NCI-H1048 (cell line): ENCODE measurements at places on chromosomes 6 and 20.

DNA sequence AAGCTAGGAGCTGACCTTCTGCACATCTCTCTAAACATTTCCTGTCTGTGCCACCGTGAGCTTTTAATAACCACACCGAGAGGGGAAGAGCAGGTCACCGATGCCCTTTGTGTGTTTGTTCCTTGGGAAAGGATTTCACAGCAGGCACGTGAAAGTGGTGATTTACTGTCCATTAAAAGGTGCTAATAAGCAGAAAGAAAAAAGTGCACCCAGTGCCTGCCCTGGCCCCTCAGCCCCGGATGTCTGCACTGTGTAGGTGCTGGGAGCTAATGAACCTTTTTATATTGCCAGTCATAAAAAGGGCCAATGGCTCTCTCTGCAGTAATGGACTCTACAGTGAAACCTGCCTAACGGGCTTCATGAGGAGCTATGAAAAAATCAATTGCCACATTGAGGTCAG, 312.6 kb downstream of the C6orf118 start:
- DNase-seq: no peak

DNA sequence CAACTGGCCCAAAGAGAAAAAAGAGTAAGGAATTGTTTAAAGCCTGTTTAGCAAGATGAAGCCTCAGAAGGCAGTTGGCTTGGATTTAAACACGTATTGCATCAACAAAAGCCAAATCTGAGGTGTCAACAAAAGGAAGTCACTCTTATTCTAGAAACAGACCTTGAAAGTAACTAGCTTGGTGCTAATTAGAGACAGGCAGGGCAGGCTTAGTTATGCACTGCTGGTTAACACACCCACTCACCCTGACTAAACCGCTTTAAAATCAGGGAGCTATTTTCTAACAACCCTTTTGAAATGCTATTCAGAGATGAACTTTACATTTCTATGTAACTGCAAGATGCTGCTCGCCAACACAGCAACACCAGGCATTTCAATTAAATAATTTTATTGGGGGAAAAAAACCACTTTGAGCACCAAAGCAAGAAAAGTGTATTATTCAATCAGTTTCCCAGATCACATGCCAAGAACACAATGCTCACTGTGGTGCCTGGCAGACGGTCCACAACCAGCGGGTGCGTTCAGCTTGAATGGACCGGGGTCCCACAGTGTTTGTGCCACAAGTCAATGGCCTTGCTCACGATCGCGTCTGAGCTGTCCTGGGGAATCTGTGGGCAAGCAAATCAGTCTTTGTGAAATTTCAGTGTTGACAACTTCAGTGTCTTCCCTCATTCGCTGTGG, 23.6 kb downstream of the TBC1D7 start:
- DNase-seq: no peak

DNA sequence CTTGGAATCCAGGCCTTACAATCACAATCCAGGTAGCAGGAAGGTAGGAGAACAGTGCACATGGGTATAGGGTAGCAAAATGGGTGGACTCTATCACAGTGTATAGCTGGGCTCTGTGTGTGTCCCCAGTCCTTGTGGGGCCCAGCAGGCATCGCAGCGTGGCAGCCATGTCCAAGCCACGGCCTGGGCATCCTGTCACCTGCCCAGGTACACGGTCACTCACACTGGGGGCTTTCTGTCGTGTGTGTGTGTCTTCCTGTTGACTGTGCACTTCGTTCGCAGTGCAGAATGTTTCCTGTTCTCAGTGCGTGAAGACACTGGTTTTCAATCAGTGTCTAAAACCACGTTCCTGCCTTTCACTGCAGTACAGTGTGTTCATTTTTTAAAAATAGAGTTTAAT, 523.2 kb upstream of the JARID2 start:
- no peak for DNase-seq

DNA sequence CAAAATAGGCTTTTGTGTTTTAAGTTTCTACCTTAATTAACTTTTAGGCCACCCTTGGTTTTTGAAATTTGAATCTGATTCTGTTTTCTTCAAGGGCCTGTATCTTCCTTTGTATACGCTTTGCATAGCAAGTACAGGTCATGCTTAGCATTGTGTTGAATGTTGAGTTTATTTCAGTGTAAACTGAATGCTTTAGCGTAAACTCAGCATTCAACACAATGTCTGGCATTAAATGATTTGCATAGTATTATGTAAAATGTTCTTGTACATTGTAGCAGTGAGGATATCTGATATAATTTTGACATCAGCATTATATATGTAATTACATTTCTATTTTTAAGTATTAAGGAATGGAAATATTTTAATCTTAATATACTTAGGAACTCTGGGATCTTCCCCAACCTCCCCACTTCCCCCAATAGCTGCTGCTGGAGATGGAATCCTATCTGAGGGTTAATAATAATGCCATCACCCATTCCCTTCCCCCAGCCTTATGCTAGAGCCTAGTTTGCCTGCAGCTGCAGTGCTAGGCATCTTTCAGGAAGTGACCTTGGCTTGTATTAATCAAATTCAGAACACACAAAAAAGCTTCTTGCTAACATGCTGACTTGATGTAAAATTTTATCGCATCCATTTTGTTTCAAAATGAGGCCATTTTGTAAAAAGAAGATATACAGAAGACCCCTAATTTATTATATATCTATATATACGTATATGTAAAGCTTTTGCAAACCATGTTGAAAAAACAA, 73.1 kb downstream of the NCOA3 start:
- DNase-seq: peak; percentile 71

- DNase-seq: no peak
Observed at GRCh38 chr20:59040667-59041066, 1.9 kb downstream of the PRELID3B start.

DNA sequence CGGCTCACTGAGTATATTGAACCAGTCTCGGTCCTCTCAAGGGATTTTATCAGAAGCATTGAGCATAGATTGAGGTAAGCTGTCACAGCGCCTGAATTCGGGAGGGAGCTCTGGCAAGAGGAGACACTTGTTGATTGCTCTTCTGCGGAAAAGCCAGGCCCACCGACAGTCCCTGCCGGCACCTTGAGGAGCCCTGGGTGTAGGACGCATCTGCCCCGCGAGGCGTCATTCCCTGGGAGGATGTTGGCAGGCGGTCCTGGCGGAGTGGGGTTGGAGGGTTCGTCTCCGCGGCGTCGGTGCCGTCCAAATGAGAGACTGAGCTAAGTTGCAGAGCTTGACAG, 843 bp downstream of the FBXO9 start:
- DNase-seq: no peak

GRCh38 chr20:18052856-18053255, 4.9 kb downstream of the OVOL2 start:
- no peak for DNase-seq

DNA sequence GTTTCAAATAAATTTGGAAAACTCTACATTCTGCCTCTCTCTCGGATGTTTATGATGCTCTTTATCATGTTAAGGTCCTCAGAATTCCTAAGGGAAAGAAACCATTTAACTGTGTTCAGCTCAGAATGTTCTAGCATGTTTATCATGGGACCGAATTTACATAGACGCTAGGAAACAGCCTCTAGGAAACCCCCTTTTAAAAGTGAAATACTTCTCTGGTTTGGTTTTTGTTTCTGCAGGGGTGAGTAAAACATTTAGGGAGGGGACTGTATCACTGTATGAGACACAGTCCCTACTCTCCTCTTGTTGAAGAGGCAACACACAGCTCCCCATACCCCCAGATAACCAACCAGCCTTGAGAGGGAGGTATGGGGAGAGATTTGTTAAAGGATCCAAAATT, 267.6 kb upstream of the SUPT3H start:
- no peak for DNase-seq

DNA sequence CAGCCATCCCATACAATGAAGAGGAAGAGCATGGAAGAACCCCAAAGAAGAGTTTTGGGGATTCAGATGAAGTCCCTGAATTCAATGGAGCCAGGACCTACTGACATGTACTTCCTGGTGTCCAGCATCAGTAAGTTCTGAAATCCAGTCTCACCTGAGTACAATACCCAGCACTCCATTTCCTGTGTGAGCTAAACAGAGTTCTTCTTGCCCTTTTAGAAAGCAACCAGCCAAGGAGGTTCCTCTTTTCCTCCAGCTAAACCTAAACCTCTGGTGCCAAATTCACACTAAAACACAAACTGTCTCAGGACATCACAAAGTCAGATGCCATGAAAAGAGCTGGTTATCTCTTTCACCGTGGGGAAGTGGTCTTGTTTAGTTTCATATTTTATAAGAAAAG, 71.5 kb downstream of the PKHD1 start:
- no peak for DNase-seq

- no peak for DNase-seq
Observed at GRCh38 chr20:4809707-4810106, 88.0 kb downstream of the PRND start.

GRCh38 chr6:87701344-87701675, 723 bp downstream of the AKIRIN2 start:
- DNase-seq: no peak

- DNase-seq: peak; percentile 22
Observed at GRCh38 chr6:20182926-20183521, 29.2 kb downstream of the MBOAT1 start.

GRCh38 chr20:5886788-5887187, 63.5 kb downstream of the TRMT6 start:
- no peak for DNase-seq
